Mononuclear cell (primary cell): ENCODE measurements at places on chromosomes 16 and 17. TPM values are rescaled to one million over a fixed set of nuclear protein-coding genes. Genes with fewer than 3 reads are reported as not detected.

Gene IRF8
- 94.9 TPM for total RNA-seq

Gene ZNF652
- total RNA-seq = 48.9 TPM

Gene JPH3
- not detected for total RNA-seq

Gene TVP23A
- total RNA-seq = not detected

Gene MYCBPAP
- total RNA-seq = 0.73 TPM
